ENCODE measurements at places on chromosomes 1 and 21. TPM values are rescaled to one million over a fixed set of nuclear protein-coding genes. Genes with fewer than 3 reads are reported as not detected.
A peak's percentile ranks its signal among the peaks of the same experiment; 100 is the strongest.

GRCh38 chr1:168932539-168932938, 174.0 kb upstream of the ATP1B1 start:
- DNase-seq, result no peak

DNA sequence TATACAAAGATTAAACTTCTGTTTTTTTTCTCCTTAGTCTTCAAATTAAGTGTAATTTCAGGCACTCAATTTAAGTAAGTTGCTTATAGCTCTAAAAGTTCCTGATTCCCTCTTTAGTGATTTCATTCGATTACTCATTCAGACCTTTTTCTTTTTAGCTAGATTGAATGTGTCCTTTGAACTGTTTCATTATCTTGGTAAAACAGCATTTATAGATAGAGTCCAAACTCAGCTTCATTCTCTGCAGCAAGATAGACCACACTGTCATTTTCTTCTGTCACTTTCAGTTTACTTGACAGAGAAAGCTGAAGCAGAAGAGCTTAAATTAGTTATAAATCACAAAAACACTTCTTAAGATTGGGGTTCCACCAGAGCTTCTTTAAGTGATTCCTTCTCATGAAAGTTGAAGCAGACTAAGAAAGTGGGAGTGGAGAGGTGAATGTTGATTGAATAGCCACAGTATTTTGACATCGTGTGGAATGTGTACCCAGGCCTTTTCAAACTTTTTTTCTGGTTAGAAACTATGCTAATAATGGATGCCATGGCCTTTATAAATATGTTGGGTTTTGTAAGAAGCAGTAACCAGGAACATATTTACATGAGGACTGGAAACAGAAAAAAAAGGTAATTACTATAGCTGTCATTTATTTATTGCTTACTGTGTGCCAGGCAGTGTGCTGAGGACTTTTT, 52.2 kb downstream of the ZBTB40 start:
- no peak for DNase-seq

- DNase-seq, result no peak
Observed at GRCh38 chr1:161304927-161305866, 4.6 kb downstream of the MPZ start.

DNA sequence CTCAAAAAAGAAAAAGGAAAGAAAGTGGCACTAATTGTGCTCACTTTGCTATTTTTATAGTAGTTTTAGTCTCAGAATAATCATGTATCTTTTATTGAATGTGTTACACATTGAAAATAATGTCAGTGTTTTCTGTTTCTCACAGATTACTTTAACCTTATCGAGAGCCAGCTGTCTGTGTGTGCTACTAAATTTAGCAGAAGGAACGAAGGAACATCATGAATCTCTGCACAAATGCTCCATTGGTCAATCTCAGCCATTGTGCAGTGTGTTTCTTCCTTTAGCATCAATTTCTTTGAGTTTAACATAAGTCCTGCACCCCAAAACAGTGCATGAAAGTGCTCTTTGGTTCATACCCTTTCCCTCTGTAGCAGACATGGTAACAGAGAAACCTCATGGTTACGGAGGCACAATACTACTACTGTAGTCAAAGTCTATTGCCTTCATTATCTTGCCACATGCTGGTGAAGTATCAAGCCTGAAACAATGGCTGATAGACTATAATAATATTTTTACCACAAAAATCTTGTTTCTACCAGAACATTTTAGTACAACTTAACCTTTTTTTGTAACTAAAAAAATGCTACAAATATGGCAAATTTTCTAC, 310.0 kb downstream of the HMCN1 start:
- no peak for DNase-seq

- no peak for DNase-seq
Observed at GRCh38 chr1:6803357-6803756, 18.1 kb downstream of the CAMTA1 start.

- no peak for DNase-seq
Observed at GRCh38 chr1:65062339-65062738, 85.7 kb upstream of the AK4 start.

DNA sequence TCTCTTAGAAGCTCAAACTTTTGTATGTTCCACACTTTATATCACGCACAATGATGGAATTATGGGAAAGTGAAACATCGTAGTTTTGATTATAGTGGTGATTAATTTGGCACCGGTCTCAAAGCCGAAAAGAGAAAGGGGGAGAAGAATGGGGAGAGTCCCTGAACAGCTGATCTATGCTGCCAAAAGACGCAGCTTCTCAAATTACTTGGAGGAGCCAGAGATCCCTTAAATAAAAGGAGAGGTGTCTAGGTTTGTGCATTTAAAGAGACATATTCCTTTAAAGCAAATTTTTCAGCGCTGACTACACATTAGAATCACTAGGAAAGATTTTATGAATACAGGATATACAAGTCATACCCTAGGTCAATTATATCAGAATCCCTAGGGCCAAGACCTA, 599.6 kb upstream of the ADAMTS5 start:
- DNase-seq, result no peak

- no peak for DNase-seq
Observed at GRCh38 chr1:115313182-115313581, 24.9 kb downstream of the NGF start.

GRCh38 chr1:160665330-160666078, 18.7 kb upstream of the SLAMF1 start:
- DNase-seq, result no peak

- no peak for DNase-seq
Observed at GRCh38 chr1:43699281-43699680, 8.1 kb upstream of the ST3GAL3 start.

DNA sequence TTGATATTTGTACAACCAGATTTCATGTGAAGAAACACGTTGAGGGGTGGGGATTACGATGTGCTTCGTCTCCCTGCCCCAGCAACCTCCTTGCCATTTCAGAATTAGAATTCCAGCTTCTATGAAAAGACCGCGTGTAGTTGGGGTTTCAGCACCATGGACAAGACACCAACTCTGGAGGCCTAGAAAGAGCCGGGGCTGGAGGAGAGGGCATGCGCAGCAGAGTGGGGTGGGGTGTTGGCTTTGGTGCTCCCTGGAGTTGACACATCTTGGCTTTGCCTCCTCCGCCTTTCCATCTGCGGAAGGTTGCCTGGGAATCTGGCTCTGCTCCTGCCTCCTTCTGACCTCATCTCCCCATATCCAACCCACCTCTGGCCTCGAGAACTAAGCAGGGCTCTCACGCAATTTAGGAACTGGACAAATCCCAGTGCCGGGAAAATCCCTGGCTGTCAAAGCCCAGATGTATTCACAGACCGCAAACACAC, 11.8 kb downstream of the HTR6 start:
- DNase-seq, result peak; percentile 79

- peak; percentile 34 for DNase-seq
Observed at GRCh38 chr1:85692730-85693314, 15.4 kb downstream of the ZNHIT6 start.

DNA sequence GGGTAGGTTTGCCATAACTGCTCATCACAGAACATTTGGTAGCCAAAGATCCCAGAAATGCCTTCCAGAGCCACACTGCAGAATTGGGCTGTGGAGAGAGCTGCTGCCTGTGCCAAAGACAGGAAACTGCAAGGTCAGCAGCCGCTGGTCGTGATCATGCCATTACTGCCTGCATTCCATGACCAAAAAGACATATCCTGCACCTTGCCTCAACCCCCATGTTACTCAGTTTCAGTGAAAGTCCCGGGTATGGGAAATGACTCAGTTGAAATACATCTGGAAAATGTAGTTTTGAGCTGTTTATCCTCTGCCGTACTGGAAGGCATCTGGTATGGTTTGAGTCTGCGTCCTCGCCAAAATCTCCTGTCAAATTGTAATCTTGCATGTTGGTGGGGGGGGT, 161.7 kb downstream of the FCRL5 start:
- DNase-seq, result no peak

GRCh38 chr1:206753141-206753540, 17.4 kb upstream of the IL19 start:
- DNase-seq, result no peak

DNA sequence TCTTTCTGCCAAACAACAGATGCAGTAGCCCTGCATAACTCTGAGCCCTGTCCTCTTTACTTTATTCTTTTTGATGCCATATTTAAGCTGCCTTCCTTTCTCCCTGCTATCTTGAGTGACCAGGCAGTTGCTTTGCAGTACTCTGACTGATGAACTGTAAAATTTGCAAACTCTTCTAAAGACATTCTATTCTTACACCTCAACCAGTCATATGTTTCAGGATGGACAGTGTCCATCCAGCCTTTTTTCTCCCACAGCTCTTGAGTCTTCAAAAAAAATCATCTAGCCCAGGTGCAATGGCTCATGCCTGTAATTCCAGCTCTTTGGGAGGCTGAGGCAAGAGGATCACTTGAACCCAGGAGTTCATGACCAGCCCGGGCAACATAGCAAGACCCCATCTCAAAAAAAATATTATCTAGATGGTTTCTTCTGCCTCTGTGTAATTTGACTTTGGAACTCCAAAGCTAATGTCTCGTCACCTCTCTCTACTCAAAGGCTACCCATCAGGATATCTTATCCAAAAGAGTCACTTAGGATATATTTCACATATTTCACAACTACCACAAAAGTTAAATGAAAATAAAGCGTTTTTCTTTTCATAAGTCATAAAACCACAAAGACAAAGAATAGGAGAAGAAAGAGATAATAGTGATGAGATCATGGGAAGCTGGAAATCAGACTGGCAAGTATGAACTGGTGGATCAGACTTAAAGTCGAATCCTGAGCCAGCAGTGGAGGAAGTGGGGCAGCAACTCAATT, 54.6 kb upstream of the IPO9 start:
- no peak for DNase-seq

GRCh38 chr21:29382030-29382654, 83.4 kb downstream of the BACH1 start:
- DNase-seq, result no peak

GRCh38 chr1:168726281-168726680, 2.7 kb downstream of the DPT start:
- DNase-seq, result no peak

DNA sequence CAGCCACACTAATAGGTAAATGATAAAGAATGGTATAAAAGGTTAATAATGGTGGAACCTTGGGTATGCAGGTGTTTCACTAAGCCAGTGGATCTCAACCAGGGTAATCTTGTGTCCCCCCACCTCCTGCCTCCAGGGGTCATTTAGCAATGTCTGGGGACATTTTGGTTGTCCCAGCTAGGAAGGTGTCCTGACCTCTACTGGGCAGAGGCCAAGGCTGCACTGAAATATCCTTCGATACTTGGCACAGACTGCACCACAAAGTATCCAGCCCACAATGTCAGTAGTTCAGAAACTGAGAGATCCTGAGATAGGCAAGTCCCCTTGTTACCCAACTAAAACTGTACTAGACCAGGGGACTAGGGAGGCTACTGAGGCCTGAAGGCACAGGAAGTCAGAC, 113.6 kb upstream of the TIAM1 start:
- no peak for DNase-seq

- no peak for DNase-seq
Observed at GRCh38 chr1:112511897-112512296, 3.1 kb downstream of the WNT2B start.

- DNase-seq, result no peak
Observed at GRCh38 chr1:207014728-207015127, 17.8 kb downstream of the C1orf116 start.

DNA sequence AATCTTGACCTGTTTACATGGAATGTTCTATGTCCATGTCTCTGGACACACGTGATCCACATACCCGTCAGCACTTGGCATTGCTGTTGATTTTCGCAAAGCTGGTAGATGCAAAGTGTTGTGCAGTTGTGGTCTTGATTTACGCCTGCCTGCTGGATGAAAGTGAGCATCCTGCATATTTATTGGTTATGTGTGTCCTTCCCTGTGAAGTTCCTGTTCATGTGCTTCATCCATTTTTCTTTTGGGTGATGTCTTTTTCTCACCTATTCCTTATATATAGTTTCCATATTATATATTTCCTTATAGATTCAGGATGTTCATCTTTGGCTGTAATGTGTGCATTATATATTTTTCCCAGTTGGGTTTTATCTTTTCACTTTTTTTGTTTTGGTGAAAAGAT, 6.5 kb downstream of the AGPAT3 start:
- no peak for DNase-seq

DNA sequence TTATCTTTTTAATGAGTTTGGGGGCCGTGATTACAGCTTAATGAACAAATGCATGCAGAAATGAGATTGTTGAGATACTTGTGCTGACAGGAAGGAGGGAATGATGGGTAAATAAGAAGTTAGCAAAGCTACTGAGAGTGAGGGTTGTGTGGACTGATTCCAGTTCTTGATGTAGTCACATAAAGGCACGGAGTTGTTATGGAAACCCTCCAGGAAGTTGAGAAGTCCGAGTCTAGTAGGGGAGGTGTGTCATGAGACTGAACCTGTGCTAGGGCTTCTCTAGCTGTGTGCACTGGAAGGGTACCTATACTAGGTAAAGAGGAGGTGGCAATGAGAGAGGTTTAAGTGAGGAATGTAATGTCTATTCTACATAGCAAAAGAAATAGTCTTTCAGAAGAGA, 475.7 kb downstream of the USP25 start:
- no peak for DNase-seq

DNA sequence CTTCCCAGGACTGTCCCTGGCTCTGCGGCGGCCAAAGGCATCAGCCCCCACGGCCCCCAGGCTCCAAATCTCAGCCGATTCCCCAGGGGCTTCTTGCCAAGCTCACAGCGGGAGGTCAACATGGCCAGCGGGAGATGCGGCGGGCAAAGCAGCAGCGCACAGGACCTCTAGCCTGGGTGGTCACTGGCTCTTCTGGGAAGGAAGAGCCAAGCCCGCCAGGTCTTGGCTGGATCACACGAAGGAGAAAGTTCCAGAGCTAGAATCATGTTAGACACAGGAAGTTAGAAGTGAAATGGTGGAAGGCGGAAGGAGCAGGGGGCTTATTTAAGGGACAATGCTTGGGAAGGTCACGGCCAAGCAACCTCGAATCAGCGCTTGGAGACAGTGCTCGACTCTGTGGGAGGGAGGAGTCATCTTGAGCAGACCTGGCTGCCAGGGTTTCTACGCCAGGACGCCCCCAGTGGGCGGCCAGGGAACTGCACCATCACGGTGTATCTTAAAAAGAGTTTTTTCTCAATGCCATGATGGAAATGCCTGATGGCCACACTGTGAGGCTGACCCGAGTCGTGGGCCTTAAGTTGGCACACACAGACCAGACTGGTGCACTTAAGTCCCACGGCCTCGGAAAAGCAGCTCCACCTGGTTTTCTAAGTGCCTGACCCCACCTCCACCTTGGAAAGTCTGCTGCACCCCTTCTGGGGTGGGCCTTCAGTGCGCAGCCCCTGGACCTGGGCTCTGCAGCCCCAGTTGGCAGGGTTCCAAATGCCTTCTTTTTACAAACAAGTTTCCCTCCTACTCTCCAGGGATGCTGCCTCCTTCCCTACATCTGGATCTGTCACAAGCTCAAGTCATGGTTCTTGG, 29.3 kb downstream of the SLC66A1 start:
- peak; percentile 64 for DNase-seq

ZNF648 gene
- 0.63 TPM for polyA plus RNA-seq

B4GALT2 gene
- polyA plus RNA-seq, result 33.7 TPM

NPL gene
- polyA plus RNA-seq, result 9.0 TPM

RIPPLY3 gene
- polyA plus RNA-seq, result 3.1 TPM

PDE4B gene
- 10.3 TPM for polyA plus RNA-seq

SYF2 gene
- 98.0 TPM for polyA plus RNA-seq

PIGR gene
- 1.6 TPM for polyA plus RNA-seq

ADAM30 gene
- not detected for polyA plus RNA-seq

ITLN2 gene
- polyA plus RNA-seq, result not detected

GBP7 gene
- polyA plus RNA-seq, result not detected

AUNIP gene
- 3.4 TPM for polyA plus RNA-seq

FLAD1 gene
- 32.4 TPM for polyA plus RNA-seq
